Activated naive CD4-positive, alpha-beta T cell (primary cell): ENCODE measurements at places on chromosomes 4 and X.

DNA sequence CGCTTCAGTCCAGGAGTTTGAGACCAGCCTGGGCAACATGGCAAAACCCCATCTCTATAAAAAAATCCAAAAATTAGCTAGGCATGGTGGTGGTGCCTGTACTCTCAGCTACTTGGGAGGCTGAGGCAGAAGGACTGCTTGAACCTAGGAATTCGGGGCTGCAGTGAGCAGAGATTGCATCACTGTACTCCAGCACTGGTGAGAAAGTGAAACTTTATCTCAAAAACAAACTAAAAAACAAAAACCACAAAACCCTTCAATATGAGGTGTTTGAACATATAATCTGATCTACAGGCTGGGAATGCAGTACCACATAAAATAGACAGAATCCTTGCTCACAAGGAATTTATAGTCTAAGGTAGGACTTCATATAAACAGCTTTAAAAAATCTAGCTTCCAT lies 103.9 kb downstream of the PDS5A start:
- no peak for DNase-seq

DNA sequence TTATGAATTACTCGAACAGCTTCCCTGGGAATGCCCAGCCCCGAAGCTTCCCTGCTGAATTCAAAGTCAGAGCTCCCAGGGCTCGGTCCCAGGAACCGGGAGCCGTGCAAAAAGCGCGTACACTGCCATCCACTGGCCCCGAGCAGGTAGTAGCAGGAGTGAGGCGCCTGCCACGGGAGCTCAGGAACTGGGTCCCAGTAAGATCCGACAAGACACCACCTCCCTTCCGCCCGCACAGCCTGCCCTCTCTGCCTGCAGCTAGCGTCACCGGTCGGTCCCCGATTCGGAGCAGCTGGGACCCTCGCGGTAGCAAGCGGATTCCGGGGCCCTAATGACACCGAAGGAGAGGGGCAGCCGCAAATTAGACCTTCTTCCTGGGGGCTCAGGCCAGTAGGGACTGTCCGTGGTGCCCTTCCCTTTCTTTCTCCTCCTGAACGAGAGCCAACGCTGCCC lies 1.2 kb downstream of the CORIN start:
- no peak for DNase-seq

DNA sequence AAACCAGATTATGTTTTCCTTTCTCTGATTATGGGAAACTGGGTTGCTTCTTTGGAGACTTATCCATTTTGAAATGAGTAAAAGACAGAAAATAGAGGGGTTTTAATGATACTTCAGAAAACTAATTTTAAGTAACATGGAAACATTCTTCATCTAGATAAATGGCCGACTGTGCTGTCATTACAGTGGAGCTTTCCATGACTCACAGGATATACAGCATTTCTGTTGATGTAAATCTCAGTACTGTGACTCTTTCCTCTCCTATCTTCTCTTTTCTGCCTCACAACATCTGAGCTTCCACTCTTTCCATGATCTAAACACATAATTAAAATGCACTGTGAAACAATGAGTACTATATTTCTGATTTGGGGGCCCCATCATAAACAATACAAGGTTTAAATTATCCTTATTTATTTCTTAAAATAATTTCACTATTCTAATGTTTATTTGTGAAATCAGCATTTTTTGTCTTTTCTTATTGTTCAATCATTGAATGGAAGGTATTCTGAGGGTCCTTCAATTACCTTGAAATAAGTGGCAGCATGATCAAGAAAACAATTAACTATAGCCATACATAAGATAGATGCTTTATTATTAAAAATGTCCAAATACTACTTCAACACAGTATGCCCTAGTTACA lies 19.3 kb downstream of the SEC24D start:
- no peak for DNase-seq

DNA sequence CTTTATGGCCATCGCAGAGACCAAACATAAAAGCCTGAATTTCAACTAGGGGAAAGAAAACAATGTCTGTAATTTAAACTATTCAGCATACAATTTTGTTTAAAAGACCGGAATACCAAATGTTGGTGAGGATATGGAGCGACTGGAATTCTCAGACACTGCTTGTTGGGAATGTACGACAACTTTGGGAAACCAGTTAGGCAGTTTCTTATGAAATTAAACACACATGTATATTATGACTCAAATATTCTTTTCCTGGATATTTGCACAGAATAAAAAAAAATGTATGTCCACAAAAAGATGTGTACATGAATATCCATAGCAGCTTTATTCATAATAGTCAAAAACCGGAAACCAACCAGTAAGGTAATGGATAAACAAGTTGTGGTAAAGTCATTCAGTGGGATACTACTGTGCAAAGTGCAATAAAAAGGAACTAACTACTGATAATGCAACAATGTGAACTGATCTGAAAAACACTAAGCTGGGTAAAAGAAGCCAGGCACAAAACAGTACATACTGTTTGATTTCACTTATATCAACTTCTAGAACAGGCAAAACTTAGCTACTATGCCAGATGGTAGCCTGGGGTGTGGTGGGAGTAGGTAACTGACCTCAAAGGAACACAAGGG lies 152.7 kb upstream of the FTHL17 start:
- no peak for DNase-seq

DNA sequence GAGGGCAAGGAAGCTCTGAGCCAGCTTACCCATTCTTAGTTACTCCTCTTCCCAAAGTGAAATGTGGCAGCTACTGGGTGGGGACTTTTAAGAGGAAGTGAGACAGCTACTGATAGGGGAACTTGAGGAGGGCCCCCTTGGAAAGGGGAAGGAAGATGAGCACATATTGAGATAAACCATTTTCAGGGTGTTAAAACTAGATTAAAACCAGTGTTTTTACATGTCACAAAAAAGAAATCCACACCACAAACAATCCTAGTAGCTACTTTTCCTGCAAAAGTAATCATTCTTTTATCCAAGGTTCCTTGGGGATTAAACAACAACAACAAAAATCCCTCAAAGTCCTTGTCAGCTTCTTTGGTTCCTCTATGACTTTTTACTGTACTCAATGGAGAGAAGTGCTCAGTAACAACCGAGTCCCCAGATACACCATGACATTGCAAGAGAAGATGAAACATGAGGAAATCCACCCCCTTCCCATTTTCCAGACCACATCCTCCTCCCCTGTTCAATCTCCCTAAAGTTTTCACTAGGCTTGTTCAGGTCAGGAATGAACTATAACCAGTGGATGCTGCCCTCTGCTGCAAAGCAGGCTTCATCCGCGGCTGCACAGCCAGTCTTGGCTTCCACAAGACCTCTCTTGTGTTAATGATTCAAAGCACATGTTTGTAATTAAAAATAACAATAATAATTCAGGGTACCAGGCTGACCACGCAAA lies 113.5 kb upstream of the TMEM164 start:
- no peak for DNase-seq

DNA sequence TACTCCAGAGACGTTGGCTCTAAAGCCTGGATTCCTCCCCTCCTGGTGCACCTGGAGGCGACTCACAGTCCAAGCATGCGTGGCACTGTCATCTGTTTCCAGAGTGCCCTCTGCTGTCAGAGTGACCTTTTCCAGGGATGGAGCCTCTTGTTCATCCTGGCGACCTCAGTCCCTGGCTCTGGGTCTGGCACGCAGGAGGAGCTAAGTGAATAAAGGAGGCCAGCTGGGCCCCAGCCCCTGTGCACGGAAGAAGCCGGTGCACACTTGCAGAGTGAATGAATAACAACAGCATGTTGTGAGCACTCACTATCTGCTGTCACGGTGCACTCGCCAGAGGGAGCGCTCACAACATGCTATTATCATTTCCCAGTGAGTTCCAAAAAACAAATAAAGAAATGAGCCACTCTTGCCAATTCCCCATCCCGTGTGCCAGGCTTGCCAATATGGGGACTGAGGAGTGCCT lies 27.8 kb upstream of the PSAPL1 start:
- no peak for DNase-seq

- DNase-seq = no peak
Observed at GRCh38 chr4:113951263-113951662, 28.2 kb downstream of the ARSJ start.

- no peak for DNase-seq
Observed at GRCh38 chr4:10273030-10273429, 156.4 kb upstream of the WDR1 start.

GRCh38 chr4:159446266-159446976 lies 343.5 kb downstream of the RAPGEF2 start:
- no peak for DNase-seq

DNA sequence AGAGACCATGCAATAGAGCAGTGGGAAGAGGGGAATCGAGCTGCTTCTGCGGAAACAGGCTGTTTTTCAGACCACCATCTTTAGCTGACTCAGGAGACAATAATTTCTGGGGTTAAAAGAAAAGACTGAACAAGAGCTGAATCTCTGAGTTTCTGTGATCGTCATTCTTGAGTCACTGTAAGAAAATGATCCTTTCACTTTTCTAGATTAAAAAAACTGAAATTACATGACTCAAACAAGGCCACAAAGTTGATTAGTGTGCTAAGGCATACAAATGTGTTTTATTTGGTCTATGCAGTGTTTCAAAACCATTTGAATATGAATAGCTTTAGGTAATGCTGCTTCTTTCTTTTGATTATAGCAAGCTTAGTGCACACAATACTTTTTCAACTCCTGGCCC lies 194.4 kb upstream of the RPL34 start:
- no peak for DNase-seq

- peak; percentile 54 for DNase-seq
Observed at GRCh38 chr4:184475096-184475461, 729 bp upstream of the IRF2 start.

GRCh38 chrX:18034945-18035344 lies 173.8 kb upstream of the RAI2 start:
- DNase-seq = no peak

DNA sequence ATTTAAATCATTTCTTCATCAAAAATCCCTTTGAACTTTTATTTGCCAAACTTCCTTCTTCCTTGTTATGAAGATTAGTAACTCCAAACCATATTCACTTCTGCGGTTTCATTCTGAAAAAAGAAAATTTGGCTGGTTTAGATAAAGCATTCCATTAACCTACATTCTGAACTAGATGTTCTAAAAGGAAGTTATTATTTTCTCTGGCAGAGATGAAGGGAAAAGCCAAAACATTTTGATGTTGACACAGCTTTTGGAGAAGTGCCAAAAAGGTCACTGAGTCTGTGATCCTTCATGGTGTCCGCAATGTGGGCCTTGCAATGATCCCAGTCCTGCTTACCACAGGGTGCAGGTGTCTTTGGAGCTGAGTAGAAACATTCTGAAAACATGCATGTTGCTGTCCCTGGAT lies 36.0 kb downstream of the CXCL8 start:
- no peak for DNase-seq

- no peak for DNase-seq
Observed at GRCh38 chr4:153267890-153268289, 63.6 kb downstream of the TRIM2 start.

- DNase-seq = no peak
Observed at GRCh38 chrX:2819345-2820135, 9.2 kb upstream of the GYG2 start.

- no peak for DNase-seq
Observed at GRCh38 chr4:184368290-184368689, 106.1 kb downstream of the IRF2 start.

DNA sequence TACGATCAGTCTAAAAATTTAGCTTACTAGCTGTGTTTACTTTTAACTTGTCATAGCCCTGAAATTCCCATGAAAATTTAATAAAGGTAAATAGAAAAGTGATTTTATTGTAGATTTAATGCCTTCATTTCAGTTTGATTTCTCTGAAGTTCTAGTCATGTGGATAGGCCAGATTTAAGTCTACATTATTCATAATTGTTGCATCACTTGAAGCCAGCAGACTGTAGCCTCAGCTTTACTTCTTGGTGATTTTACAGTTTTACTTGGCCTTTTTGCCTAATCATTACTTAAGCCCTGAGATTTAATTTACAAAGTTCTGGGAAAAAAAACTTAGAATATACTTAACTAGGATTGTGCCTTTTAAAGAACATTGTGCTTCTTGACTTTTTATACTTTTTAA lies 73.5 kb upstream of the FHDC1 start:
- no peak for DNase-seq

DNA sequence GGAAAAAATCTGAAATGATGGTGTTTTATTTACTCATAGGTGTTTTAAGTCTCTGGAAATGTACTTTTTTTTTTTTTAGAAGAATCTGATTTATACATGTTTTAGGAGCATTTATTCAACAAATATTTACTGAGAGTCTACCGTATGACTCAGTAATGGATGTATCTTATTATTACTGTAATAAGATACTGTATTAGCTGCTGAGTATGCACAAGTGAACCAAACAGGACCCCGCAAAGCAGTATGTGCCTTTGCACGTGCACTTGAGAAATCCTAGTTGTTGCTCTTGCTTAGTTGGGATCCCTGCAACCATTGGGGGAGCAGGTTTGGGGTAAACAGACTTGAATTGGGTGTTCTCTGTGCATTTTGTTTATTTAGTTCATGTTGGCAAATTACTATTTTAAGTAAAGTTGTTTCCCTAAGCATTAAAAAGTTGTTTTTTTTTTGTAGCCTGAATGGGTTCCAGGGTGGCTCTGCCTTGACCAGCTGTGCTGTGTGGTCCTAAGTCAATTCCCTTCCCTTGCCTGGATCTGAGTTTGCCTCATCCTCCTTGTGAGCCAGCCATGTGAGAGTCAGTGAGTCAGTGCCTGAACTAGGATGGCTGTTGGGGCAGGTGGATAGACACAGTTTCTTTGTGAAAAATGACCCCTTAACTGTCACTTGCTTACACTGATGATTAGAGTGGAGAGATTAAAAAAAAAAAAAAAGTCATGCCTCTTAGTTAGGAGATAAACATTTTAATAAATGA lies 27.7 kb downstream of the DCUN1D4 start:
- no peak for DNase-seq

GRCh38 chr4:39085891-39086290 lies 23.9 kb downstream of the KLHL5 start:
- DNase-seq = no peak

DNA sequence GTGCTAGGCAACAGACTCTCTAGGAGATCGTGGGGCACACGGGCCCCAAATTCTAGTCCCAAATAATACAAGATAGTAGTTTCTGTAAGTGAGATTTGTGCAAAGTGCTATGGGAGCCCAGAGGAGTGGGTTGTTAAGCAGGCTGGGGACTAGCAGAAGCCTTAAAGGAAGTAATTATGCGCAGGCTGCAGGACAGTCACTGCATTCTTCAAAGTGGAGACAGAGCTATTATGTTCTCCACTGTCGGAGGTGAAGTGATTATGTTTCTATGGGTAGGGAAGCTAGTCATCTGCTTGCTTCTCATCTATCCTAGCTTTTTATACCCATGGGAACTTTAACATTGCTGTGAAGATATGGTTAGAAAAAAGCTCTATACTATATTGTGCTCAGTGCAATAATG lies 154.2 kb downstream of the CPE start:
- no peak for DNase-seq

- no peak for DNase-seq
Observed at GRCh38 chr4:5656415-5656814, 51.9 kb downstream of the EVC2 start.
